ENCODE measurements at places on chromosomes 16 and 17. TPM values are rescaled to one million over a fixed set of nuclear protein-coding genes. Genes with fewer than 3 reads are reported as not detected.

DNA sequence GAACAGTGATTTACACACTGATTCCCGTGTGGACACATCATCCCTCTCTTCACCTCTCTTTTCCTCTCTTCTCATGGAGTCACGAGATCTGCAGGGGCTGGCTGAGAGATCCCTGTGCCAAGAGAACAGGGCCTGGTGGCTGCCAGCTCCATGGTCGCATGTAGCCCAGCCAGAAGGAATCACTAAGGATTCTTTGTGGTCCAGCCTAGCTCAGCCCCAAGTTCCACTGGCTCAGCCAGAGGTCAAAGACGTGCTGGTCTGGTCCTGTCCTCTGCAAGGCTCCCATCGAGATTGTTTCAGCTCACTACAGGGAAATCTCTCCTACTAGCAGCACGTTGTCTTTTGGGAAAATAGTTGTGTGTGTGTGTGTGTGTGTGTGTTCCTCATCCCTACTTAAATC lies 66.4 kb downstream of the NDEL1 start:
- DNase-seq, result no peak
- H3K27ac ChIP-seq, result peak overlapping the region; percentile 7
- no peaks in the 10 kb centered on the region for H3K27me3 ChIP-seq
- no peak overlapping the region for H3K4me3 ChIP-seq

DNA sequence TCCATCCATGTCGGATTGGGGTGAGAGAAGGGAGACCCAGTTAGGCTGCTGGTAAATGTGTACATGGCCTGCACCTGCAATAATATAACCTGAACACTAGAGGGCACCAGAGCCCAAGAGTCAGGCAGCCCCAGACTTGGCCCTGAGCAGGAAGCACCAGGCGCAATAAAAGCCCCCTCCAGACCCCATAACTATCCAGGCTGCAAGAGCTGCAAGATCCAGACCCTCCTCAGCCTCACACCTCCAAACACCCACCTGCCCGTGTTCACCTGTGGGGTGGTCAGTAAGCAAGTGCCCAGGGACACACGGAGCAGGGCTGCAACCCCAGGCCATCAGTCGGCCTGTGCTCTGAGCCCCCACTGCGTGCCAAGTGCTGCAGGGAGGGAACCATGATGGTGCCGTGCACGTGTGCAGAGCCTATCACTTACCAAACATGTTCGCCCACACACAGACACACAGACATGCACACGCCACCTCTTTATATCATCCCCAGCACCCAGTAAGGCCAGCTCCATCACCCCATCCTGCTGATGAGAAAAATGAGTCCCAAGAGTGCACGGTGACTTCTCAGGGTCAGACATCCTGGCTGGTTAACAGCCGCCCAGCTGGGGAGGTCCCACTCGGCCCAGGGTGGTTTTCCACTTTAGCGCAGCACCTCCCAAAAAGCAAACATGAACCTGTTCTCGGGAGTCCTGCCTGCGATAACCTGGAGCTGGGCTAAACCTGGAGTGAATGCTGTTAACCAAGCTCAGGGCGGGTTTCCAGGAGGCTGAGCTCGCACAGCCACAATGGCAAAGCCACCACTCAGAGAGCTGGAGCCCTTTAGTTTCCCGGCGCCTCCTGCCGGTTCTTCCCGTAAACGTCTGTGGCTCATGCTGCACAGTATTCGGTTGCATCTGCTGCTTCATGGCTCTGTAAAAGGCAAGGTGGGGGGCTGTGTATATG lies 439.8 kb downstream of the SOX9 start:
- no peak overlapping the region for H3K4me3 ChIP-seq
- peaks cover 6% of the 10 kb centered on the region for H3K4me1 ChIP-seq
- H3K27ac ChIP-seq, result no peak overlapping the region
- no peaks in the 10 kb centered on the region for H3K36me3 ChIP-seq
- H3K27me3 ChIP-seq, result peaks cover 2% of the 10 kb centered on the region

ABCA8 gene
- total RNA-seq, result 2.6 TPM

HSPB9 gene
- not detected for total RNA-seq

DNA sequence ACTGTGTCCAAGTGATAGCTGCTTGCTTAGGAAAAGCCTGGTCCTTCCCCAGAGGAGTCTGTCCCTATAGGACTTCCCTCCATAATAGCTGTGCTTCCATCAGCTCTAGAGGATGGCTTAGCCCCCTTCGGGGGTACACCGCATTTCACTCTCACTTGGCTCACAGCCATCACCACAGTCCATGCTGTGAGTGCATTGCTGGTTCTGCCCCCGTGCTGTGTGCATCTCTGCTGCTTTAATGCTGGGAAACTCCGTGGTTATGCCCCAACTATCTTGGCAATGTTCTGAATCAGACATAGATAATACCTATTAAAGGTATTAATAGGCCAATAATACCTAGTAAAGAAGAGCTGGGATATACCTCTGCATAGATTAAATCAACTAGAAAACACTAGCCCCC lies 58.3 kb downstream of the SIAH1 start:
- peaks cover 21% of the 10 kb centered on the region for H3K36me3 ChIP-seq
- H3K4me3 ChIP-seq, result no peak overlapping the region
- DNase-seq, result no peak

CHST4 gene
- total RNA-seq, result not detected

GRCh38 chr17:8828517-8828875 lies 29.3 kb upstream of the MFSD6L start:
- no peak overlapping the region for H3K27ac ChIP-seq
- H3K4me1 ChIP-seq, result peaks cover 4% of the 10 kb centered on the region
- H3K36me3 ChIP-seq, result no peaks in the 10 kb centered on the region
- no peak overlapping the region for H3K4me3 ChIP-seq

- H3K27ac ChIP-seq, result peak overlapping the region; percentile 73
- no peak for DNase-seq
- no peaks in the 10 kb centered on the region for H3K36me3 ChIP-seq
- peaks cover 7% of the 10 kb centered on the region for H3K27me3 ChIP-seq
Measured at GRCh38 chr16:75558846-75559401, 2.9 kb upstream of the TMEM231 start.

DNA sequence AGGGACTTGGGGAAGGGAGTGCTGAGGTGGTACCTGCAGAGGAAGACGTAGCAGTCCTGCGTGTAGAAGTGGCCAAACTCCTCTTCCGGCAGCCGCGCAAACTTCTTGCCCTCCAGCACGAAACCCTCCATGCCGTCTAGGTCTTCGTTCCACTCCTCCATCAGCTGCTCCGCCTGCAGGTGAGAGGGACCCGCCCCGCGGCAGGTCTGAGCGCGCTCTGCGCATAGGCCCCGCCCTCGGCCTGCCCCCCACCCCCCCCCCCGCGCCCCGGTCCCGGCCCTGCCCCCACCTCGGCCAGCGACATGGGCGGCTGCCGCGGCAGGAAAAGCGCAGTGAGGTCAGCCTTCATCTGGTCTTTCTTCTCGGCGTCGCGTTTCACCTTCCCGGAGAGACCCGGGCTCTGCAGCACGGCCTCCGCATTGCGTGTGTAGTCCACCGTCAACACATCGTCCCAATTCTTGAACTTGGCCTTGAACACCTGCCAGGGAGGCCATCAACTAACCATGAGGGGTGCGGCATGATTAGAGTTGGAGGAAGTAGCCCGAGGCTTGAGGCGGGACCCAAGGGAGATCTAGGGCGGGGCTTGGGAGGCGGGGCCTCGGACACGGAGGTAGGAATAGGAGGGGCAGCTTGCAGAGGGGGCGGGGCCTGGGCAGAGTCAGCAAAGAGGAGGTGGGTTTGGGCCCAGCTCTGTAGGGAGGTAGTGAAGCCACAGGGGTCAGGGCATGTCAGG lies 11.5 kb downstream of the FLII start:
- peak; percentile 70 for DNase-seq
- peaks cover 13% of the 10 kb centered on the region for H3K4me1 ChIP-seq
- no peaks in the 10 kb centered on the region for H3K27me3 ChIP-seq
- peak overlapping the region; percentile 63 for H3K4me3 ChIP-seq

- no peak for DNase-seq
- no peak overlapping the region for H3K27ac ChIP-seq
- H3K36me3 ChIP-seq, result no peaks in the 10 kb centered on the region
- H3K27me3 ChIP-seq, result peaks cover 15% of the 10 kb centered on the region
- H3K4me1 ChIP-seq, result no peaks in the 10 kb centered on the region
Measured at GRCh38 chr16:73669535-73670274, 621.8 kb upstream of the ZFHX3 start.

TBC1D3C gene
- total RNA-seq, result 0.18 TPM

GRCh38 chr17:337866-338265 lies 14.7 kb downstream of the RPH3AL start:
- no peak for DNase-seq
- no peaks in the 10 kb centered on the region for H3K36me3 ChIP-seq
- peaks cover 41% of the 10 kb centered on the region for H3K4me1 ChIP-seq
- peak overlapping the region; percentile 59 for H3K27ac ChIP-seq
- H3K27me3 ChIP-seq, result peaks cover 2% of the 10 kb centered on the region
- H3K4me3 ChIP-seq, result no peak overlapping the region

PPP1R27 gene
- 0.35 TPM for total RNA-seq

DNAAF8 gene
- total RNA-seq, result 0.49 TPM

GRCh38 chr16:89478576-89479221 lies 11.7 kb downstream of the ANKRD11 start:
- H3K27me3 ChIP-seq, result no peaks in the 10 kb centered on the region
- peak overlapping the region; percentile 93 for H3K27ac ChIP-seq
- H3K4me1 ChIP-seq, result peaks cover 66% of the 10 kb centered on the region

DNA sequence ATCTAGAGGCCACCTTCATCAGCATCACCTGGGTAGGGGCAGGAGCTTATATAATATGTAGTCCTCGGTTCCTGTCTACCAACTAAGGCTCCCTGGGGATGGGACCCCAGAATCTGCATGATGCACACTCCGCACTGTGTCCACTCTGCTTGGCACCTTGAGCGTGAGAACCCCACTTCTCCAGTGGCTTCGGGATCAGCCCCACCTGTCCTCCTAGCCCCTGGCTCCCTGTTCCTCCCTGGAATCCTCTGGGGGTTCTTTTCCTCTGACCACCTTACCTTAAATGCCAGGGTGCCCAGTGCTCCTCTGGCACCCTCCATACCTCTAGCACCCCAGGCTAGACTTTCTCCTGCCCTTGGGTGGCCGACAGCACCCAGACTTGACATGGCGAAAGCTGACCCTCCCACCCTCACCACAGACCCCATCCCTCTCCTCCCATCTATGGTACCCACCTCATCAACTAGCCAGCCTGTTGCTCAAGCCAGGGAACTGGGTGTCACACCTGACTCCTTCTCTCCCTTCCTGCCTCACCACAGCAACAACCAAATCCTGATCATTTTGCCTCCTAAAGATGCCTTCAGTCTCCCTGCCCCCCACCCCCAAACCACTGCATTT lies 2.8 kb upstream of the NXPH3 start:
- no peak overlapping the region for H3K4me3 ChIP-seq
- H3K4me1 ChIP-seq, result peaks cover 4% of the 10 kb centered on the region
- peaks cover 69% of the 10 kb centered on the region for H3K27me3 ChIP-seq
- DNase-seq, result no peak
- no peaks in the 10 kb centered on the region for H3K36me3 ChIP-seq

DNA sequence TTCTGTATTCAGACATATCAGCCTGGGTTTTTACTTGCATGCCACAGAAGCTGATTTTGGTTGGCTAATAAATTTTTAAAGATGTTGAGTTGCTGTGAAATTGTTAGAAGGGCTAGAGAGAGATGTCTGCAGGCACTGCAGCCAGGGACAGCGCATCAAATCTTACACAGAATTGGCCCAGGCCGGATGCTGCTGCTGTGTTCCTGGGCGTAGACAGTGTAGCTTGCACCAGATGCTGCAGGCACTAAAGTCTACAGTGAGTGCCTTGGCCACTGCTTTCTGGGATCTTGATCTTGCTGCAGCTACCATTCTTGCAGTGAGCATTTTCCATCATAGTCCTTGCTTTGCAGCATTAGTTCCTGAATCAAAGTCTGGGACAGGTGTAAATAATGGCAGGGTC lies 169.9 kb downstream of the SPECC1 start:
- no peak for DNase-seq
- no peaks in the 10 kb centered on the region for H3K36me3 ChIP-seq
- no peaks in the 10 kb centered on the region for H3K4me1 ChIP-seq
- H3K4me3 ChIP-seq, result no peak overlapping the region
- no peaks in the 10 kb centered on the region for H3K27me3 ChIP-seq

GRCh38 chr17:72299592-72299991 lies 178.8 kb downstream of the SOX9 start:
- H3K27me3 ChIP-seq, result no peaks in the 10 kb centered on the region
- H3K4me3 ChIP-seq, result no peak overlapping the region
- DNase-seq, result no peak
- no peaks in the 10 kb centered on the region for H3K36me3 ChIP-seq
- H3K4me1 ChIP-seq, result peaks cover 16% of the 10 kb centered on the region
- H3K27ac ChIP-seq, result peak overlapping the region; percentile 36

CHST5 gene
- 0.50 TPM for total RNA-seq

DNA sequence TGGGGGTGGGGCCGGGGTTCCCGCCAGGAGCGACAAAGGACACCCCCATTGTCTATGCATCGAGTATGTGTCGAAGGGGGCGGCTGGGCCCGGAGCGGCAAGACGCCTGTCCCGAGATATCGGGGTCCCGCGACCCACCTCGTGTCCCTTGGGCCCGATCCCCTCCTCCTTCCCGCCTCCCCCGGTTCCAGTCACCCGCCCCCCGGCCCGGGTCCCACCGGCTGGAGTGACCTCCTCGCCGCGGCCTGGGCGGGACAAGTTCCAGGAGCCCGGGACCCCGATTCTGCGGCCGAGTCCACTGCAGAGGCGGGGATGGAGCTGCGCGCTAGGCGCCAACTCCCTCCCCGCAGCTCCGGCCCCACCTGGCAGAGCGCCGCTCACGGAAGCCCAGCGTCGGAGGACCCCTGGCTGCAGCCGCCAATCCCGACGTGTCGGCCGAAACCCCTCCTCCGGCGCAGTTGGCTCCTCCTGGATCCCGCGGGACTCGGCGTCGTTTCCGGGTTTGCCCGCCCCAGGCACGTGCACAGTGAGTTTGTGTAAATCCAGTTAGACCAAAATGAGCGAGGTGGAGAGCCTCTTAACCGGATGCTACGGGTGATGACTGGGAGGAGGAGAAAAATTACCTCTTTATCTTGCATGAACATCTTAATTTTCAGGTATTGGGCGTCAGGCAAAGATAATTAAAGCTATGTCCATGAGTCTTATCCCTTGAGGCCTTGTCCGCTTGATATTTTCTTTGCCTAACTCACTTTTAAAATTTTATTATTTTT lies at the start of gene NMRAL1:
Gene NMRAL1, minus strand, starts transcription at position 434 of the 770 bp plus-strand sequence. CDS start 493 bp downstream, outside the sequence.
- H3K27me3 ChIP-seq, result no peaks in the 10 kb centered on the region
- H3K4me3 ChIP-seq, result peak within 1 kb of the TSS; percentile 74
- H3K36me3 ChIP-seq, result peaks cover 5% of the 10 kb centered on the region
- peak; percentile 88 for DNase-seq
- peak within 1 kb of the TSS; percentile 83 for H3K27ac ChIP-seq

CACNA1G gene
- total RNA-seq, result 26.1 TPM

MYH1 gene
- total RNA-seq, result not detected

DNA sequence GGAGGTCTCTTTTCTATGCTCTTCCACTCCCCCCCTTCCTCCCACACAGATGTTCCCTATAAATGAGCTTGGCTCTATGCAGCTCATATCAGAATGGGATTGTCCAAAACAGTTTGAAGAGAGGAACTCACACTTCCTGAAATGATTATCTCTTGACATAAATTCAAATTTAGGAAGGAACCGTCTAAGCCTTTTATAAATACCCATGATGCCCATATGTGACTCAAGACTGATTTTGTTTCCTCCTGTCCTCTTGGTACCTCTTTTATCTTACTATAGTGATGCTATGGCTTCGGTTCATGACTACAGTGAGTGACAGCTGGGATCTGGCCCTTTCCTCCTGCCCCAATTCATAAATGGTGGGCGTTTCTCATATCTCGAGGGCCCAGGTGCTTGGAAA lies 16.6 kb upstream of the TERF2 start:
- peak overlapping the region; percentile 13 for H3K4me3 ChIP-seq
- peak overlapping the region; percentile 89 for H3K27ac ChIP-seq
- no peak for DNase-seq
- H3K4me1 ChIP-seq, result peaks cover 62% of the 10 kb centered on the region

GRCh38 chr16:60641067-60641665 lies 1395.1 kb downstream of the CDH8 start:
- H3K27me3 ChIP-seq, result no peaks in the 10 kb centered on the region
- no peak overlapping the region for H3K4me3 ChIP-seq
- no peak for DNase-seq
- H3K36me3 ChIP-seq, result no peaks in the 10 kb centered on the region

GDPD3 gene
- total RNA-seq, result 10.7 TPM

GLOD4 gene
- total RNA-seq, result 76.9 TPM

Measured in mesothelial cell of epicardium (in vitro differentiated cells).